ENCODE measurements at places on chromosomes 1 and 21.

GRCh38 chr1:193221651-193222050 is 35.2 kb upstream of the B3GALT2 start:
- DNase-seq = no peak

- no peak for DNase-seq
Observed at GRCh38 chr1:221723018-221723847, 18.7 kb downstream of the DUSP10 start.

- DNase-seq = no peak
Observed at GRCh38 chr21:19541602-19542001, 1138.0 kb upstream of the TMPRSS15 start.

DNA sequence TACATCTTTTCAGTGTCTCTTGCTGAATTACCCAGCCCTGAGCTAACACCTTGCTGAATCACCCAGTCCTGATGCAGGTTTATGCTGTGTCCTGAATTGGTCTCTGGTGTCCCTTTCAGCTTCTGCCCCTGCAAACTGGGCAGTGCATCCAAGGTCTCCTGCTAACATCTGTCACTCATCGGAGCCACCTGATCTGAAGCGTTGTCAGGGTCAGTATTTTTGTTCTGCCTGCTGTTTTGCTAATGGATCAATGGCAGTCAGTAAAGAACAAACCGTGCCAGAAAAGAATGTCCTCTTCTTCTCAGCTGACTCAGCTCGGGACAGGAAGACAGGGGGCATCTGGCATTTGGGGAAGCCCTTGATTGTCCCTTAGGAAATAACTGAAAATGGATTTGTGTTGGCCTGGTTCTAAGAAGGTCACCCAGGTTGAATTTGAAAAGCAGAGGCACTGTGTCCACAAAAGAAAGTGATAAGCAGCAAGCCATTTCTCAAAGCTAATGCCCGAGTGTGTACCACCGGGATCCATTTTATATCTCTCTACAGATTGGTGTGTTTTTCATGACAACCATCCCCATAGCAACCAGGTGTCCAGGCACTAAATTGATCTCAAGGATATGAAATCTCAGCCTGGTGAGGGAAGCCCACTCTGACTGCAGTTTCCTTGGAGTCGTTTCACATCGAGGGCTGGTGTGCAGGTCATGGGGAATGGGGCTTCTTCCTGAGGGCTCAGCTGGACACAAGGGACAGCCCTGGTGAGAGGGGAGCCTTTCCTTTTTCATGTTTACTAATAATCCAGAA is 109.7 kb upstream of the IRF2BP2 start:
- no peak for DNase-seq

DNA sequence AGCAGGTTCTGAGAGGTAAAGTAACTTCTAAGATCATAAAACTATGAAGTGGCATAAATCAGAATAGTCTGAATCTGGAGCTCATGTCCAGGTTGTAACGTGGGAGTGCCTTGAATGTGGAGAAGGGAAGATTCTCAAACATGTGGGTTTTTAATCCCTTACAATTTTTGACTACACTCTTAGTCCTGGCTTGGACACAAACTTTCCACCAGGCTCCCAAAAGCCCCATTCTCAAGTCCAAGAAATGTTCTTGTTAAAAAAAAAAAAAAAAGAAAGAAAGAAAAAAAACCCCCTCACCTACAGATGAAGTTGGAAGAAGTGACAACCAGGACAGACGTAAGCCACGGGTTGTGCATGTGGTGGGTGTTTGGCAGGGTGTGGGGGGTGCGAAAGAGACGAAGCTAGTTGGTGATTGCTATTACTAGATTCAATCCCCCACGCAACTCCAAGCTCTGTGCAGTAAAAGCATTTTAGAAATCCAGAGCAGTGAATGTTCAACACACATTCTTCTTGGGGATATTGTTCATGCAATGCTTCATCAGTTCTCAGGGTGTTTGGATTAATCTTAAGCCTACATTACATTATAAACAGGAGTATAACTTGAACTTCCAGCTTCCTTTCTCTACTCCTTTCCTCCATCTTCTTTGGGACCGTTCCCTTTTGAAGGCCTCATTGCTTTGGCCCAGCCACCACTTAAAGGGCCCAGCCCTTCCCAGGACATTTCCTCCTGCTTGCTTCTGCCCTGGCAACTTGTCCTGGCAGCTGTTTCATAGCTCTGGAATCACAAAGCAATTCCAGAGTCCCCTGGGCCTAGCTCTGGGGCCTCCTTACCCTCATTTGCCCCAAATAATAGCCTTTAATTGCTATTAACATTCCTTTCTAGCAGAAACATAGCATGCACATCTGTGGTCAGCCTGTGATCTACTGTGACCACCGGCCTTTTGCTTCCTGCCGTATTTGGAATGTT is 41.8 kb downstream of the PHC2 start:
- DNase-seq = no peak

DNA sequence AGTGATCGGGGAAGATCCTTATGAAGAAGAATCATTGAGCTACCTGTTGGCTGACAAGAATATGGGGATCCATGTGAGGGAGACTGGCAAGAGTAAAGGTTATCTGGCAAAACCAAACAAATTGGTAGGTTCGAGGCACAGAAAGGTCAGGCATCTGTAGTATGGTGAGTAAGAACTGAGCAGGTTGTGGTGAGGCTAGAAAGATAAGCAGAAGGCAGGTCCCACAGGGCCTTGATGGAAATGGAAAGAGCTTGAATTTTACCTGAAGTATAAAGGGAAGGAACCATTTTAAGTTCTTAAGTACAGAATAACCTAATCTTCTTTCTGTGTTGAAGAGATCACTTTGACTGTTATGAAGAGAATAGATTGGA is 11.1 kb downstream of the PTPRC start:
- DNase-seq = no peak

- DNase-seq = no peak
Observed at GRCh38 chr21:41707231-41707959, 59.5 kb downstream of the RIPK4 start.

- no peak for DNase-seq
Observed at GRCh38 chr21:46468108-46468774, 9.6 kb downstream of the DIP2A start.

- no peak for DNase-seq
Observed at GRCh38 chr1:100415498-100415778, 63.1 kb downstream of the CDC14A start.

GRCh38 chr1:185350027-185350442 is 33.0 kb upstream of the IVNS1ABP start:
- no peak for DNase-seq

GRCh38 chr1:228793032-228793431 is 57.8 kb downstream of the RHOU start:
- DNase-seq = no peak

GRCh38 chr1:187009320-187009719 is 180.6 kb downstream of the PLA2G4A start:
- no peak for DNase-seq

- no peak for DNase-seq
Observed at GRCh38 chr1:119831027-119831426, 19.8 kb upstream of the REG4 start.

- DNase-seq = peak; percentile 31
Observed at GRCh38 chr1:47510282-47510811, 72.5 kb downstream of the FOXD2 start.

GRCh38 chr1:156862997-156863599 is 2.4 kb downstream of the NTRK1 start:
- no peak for DNase-seq

DNA sequence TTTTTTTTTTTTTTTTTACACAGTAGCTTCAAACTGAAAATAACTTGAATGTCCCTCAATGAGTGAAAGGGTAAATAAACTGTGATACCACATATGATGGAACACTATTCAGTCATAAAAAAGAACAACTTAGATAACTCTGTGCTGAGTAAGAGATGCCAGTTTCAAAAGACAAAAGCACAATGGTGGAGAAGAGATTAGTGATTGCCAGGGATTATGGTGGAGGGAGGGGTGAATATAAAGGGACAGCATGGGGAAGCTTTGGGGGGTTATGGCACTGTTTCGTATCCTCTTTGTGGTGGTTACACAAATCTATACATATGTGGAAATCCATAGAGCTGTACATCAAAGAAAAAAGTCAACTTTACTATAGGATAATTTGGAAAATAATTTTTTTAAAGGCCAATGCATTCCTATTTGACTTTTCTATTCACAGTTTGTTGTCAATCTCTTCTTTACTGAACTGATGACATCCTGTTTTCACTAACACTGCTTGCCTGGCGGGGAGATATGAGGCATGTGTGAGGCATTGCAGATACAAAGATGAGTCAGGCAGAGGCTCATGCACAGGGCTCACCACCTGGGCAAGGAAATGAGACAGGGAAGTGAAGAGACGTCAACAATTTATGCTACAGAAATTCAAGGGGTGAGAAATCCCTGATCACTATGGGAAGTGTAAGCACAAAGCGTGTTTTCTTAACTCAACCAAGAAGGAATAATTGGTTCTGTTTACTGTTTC is 302.7 kb downstream of the DUSP10 start:
- no peak for DNase-seq

DNA sequence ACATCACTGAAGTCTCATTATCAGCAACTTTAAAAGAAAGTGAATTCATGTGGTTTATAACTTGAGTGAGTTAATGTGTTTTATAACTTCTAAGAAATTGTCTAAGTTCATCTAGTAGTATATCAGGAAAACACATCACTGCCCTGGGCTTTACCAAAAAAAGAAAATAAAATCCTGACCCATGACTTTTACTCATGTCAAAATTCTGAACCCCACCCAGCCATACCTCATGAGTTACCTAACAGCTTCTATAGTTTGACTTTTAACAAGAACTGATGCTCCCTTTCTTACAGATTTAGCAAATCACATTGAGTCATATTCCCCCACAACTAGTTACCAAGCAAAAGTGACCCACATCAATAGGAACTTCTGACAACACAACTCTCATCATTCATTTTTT is 57.4 kb downstream of the ESRRG start:
- DNase-seq = no peak

- DNase-seq = no peak
Observed at GRCh38 chr1:240424740-240425464, 187.1 kb downstream of the GREM2 start.

GRCh38 chr1:84436876-84437655 is 38.8 kb downstream of the DNASE2B start:
- DNase-seq = no peak

DNA sequence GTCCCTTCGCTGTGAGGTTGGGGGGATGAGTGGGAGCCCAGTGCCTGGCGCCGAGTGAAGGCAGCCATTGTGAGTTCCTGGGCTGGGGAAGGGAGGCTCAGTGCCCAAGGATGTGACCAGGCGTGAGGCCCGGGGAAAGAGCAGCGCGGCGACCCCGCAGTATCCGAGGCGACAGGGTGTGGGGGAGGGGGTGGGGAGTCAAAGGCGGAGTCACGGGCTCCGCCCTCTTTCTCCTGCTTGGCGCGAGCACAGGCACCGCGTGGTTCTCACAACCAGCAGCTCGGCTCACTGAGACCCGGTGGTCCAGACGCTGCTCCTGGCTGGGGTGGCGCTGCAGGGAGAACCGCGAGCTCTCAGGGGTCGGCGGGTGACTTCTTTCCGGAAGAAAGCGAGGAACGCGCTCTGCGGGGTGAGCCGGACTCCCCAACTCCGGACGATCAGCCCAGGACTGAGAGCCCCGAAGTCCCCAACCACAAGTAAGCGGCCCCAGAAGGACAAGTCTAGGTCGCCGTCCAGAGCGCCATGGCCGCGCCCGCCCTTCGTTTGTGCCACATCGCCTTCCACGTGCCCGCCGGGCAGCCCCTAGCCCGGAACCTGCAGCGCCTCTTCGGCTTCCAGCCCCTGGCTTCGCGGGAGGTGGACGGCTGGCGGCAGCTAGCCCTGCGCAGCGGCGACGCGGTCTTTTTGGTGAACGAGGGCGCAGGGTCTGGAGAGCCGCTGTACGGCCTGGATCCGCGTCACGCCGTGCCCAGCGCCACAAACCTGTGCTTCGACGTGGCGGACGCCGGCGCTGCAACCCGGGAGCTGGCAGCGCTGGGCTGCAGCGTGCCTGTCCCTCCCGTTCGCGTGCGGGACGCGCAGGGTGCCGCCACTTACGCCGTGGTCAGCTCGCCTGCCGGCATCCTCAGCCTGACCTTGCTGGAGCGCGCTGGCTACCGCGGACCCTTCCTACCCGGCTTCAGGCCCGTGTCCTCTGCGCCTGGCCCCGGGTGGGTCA is at the start of gene HPDL:
TSS of gene HPDL (plus strand) at position 269 of the 997 bp plus-strand sequence. CDS start at position 523, 254 bp downstream.
- peak; percentile 84 for DNase-seq

- no peak for DNase-seq
Observed at GRCh38 chr1:173415905-173416450, 61.2 kb upstream of the PRDX6 start.

DNA sequence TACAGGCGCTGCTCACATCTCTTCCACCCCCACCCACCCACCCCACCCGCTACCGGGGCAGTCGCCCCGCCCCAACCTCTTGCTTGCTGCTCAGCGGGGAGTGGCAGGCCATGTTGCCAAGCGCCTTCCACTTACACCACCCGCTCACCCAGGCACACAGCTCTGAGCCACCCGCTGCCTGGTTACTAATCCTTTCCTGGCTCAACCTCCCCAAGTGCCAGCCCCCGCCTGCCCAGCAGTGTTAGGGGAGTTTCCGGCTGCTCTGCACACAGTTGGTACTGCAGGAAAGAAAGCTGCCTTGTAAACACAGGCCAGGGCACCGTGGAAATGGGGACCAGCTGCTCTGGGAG is 56.2 kb downstream of the LACTBL1 start:
- DNase-seq = peak; percentile 72

GRCh38 chr1:6331543-6332273 is 61.9 kb downstream of the ACOT7 start:
- no peak for DNase-seq

GRCh38 chr1:37647281-37647680 is 12.6 kb upstream of the RSPO1 start:
- no peak for DNase-seq

GRCh38 chr1:179754041-179754624 is 11.0 kb downstream of the FAM163A start:
- no peak for DNase-seq

GRCh38 chr1:207937204-207937603 is 26.3 kb upstream of the CD34 start:
- DNase-seq = no peak

DNA sequence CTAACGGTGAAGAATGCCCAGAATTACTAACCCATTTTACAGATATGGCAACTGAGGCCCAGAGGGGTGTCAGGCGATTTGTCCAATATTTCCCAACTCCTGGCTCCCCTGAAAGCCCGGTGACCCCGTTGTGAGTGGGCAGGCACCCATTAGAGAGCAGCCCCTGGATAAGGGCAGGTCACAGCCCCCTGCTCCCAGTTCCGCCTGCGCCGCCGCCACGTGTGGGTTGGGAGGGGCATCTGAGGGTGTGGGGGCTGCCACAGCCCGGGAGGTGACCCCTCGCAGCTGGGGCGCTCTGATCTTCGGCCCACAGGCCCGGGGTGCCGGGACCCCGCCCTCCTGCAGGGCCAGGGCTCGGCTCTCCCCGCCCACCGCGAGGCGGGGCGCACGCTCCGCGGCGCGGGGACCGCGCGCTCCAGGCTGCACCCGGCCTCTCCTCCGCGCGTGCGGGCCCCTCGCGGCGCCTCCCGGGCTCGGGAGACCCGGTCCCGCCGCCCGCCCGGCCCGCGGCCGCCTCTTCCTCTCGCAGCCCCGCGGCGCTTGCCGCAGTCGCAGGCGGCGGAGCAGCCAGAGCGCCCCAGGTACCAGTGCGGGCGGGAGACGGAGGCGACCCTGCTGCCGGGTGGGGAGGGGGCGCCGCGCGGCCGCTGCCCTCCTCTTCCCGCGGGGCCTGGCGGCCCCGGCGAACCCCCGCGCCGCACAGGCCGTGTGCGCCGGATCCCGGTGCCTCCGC is at the start of gene HTR6:
TSS of gene HTR6 (plus strand) at position 423 of the 733 bp plus-strand sequence. CDS start 879 bp downstream, outside the sequence.
- DNase-seq = no peak

GRCh38 chr21:41929248-41929647 is 24.6 kb downstream of the C2CD2 start:
- no peak for DNase-seq

- no peak for DNase-seq
Observed at GRCh38 chr1:225541383-225541782, 111.5 kb downstream of the ENAH start.

GRCh38 chr21:36310016-36310415 is 10.0 kb upstream of the MORC3 start:
- DNase-seq = no peak

Measured in left forelimb (tissue), 1 donor.